ENCODE measurements at places on chromosomes 6 and 20.

DNA sequence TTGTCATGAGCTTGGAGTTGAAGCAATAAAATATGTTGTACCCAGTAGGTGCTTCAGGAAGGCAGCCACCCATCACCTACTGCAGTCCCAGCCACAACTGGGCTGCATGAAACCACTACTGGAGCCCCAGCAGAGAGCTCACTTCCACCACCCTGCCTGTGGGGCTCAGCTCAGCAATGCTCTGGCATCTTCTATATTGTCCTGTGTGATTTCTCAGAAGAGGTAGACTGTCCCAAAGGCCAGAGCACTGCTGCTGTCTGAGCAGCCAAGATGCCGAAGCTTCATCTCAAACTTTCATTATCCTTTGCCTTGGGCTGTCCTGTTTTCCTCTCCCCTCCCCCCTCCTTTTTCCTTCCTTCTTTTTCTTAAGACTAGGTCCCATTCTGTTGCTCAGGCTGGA lies 126.9 kb downstream of the DHX35 start:
- DNase-seq = no peak

DNA sequence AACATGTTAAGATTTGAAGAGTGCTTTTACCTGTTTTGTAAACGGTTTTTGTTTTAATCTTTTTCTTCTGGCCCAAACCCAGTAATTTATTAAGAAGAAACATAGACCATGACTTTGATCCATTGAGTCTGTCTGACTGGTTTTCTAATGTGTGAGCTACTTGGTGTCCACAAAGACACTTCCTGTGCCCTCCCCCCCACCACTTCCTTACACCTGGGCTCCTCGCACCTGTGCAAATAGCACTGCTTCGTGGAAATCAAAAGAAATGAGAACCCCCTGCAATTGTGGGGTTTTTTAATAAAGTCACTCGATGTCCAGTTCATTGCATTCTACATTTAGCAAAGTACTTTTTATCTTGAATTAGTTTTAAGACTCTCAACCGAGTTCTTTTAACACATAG lies 65.5 kb downstream of the SMOC2 start:
- no peak for DNase-seq

DNA sequence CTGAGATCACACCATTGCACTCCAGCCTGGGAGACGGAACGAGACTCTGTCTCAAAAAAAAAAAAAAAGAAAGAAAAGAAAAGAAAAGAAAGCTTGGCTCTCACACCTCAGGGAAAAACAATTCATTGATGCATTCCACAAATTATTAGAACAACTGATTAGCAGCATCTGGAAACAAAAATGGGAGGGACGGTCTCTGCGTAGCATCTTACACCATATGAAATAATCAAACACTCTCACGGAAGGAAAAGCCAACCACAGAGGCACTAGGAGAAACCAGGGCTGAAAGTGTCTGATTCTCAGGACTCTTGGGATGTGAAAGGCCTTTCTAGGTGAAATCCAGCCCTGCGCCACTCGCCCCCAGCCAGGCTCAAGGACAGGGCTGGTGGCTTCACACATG lies 2.3 kb upstream of the HELZ2 start:
- no peak for DNase-seq

DNA sequence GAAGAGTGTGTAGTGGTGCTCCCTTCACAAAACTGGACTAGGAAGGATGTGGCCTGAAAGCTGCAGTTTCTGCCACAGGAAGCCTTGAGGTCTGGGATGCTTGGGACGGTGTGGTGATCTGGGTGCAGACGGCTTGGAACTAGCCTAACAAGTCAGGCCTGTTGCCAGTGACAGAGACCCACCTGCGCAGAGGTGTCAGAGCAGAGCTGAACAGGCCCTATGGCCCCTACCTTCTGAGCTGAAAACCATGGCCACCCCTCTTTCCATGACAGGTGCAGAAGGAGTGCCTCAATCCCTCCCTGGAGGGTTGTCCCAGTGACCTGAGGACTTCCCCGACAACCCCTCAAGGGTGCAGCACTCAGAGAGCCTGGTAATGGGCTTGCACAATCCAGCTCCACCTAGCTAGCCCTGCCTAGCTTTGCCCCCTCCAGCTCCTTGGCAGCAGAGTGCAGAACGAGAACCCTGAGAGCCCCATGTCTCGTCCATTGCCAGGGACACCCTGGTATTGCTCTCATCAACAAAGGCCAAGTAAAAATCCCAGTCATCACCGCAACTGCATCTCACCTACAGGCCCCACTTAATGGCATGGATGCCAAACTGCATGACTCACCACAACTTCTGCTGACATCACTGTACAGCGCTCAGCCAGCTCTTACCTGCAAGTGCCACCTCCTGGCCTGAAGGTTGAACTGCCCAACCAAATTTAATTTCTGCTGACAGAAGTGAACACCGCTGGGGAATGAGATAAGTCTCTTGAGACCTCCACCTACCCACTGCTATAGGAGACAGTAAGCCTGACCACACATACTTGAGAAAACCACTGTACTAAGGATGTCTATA lies 563.1 kb downstream of the TFAP2A start:
- DNase-seq = no peak

DNA sequence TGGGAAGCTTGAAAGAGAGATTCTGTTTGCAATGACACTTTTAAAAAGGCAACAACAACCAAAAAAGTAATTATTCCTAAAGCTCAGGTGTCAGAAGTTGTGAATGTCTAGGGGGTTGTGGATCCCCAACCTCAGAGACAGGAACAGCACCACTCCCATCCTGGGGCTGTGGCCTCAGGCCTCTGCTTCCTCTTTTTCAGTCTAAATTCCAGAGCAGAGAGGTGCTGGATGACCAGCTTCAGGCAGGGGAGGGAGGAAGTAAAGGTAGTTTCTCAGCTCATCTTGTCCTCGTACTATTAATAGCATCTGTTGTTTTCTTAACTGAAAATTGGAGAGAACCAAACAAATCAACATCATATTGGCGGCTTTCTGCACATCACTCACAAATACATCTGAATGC lies 8.3 kb downstream of the NT5E start:
- no peak for DNase-seq

- DNase-seq = no peak
These were observed 523.4 kb upstream of the BTBD3 start for GRCh38 chr20:11394145-11394833.

DNA sequence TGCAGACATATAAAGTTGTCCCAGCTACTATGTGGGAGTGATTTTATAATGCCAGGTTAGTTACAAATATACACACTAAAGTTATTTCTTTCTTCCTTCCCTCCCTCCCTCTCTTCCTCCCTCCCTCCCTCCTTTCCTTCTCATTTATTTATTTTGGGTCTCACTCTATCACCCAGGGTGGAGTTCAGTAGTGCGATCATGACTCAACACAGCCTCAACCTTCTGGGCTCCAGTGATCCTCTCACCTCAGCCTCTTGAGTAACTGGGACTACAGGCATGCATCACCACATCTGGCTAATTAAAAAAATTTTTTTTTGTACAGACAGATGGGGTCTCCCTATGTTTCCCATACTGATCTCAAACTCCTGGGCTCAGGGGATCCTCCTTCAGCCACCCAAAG lies 59.2 kb downstream of the PHF20 start:
- DNase-seq = no peak

DNA sequence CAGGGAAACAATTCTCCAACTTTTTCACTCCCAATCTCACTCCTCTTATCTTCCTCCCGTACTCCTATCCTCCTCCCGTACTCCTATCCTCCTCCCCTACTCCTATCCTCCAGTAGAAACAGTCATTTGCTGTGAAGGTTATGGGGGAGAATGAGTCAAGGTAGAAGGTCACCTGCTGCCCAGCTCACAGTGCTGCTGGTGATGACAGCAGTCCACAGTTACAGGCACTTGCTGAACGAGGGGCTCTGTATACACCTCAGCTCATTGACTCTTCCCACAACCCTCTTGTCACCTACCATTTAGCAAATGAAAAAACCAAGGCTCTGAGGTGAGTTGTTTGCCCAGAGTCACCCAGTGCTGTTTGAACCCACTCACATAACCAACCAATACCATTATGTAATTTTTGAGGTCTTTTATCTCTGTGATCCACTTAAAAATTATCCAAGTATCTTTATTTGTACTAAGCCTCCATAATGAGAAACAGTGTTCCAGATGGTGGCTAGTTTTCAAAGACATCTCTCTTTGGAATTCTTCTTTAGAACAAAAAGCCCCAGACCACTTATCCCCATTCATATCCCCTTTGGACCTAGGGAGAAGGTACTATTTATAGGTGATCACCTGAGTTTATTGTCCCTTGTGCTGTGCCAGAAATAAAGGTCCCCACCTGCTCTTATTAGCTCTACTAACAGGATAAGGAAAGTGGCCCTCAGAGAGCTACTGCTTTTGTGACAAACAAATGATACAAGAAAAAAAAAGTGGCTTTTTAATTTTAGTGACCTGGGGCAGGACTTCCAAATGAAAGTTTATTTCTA lies 53.2 kb downstream of the PTPN1 start:
- no peak for DNase-seq

GRCh38 chr6:43992783-43993644 lies 134.2 kb downstream of the MRPL14 start:
- DNase-seq = peak; percentile 52

DNA sequence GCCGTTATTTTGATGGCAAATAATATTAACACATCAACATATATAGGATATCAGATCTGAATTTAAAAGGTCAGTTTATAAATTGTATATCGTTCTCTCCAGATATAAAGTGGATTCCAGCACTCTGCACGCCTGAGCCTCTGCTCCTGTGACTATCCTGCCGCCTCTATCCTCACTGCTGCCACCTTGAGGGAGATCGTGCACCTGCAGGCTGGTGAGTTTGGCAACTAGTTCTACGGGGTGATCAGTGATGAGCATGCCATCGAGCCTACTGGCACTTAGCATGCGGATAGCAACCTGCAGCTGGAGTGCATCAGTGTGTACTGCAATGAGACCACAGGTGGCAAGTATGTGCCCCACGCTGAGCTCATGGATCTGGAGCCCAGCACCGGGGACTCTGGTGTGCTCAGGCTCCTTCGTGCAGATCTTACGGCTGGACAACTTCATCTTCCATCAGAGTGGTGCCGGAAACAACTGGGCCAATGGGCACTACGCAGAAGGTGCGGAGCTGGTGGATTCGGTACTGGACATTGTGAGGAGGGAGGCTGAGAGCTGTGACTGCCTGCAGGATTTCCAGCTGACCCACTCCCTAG lies 84.9 kb downstream of the FBXO5 start:
- DNase-seq = peak; percentile 62

DNA sequence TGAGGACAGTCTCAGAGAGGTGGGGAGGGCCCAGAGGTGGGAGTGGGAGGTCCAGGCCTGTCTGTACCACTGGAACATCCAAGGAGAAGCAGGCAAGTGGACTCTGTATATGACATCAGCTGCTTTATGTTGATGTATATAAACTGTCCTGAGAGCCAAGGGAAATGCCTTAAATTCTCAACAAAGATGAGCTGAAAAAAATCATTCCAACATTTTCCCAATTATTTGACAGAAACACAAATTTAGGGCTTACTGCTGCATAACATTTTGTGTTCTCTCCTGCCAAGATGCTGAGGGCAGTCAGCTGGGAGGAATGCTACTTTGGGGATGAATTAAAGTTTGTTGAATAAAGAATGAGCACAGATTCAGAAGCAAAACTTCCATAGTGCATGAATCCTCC lies 52.8 kb downstream of the FOXC1 start:
- DNase-seq = no peak

DNA sequence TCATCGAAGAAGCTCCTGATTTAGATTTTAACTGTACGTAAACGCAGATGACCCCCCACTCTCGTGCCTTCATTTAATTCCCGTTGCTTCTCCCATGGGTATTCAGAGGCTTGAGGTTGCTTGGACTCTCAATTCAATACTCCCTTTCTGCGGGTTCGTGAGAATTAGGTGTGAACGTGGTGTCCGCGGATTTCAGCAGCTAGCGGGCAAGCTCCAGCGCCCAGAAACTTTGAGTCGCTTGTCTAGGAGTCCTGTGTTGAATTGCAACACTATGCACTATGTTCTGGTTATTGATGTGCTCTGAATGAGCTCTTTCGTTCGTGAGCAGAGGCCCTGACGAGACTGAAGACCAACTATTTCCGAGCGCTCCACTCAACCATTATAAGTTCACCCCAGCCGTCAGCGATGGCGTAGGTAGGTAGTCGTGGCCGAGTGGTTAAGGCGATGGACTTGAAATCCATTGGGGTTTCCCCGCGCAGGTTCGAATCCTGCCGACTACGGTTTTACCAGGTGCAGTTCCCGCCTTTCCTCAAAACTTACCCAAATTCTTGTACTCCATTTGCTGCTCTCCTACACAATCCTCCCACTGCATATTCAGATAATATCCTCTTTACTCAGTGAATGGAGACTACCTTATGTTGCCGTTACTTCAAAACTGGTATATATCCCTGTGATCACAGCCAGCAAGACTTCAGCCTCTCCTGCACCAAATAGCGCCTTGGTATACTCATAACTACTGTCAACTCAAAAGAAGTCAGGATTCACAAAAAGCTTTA lies 72.6 kb upstream of the ZNF184 start:
- DNase-seq = peak; percentile 23

- DNase-seq = peak; percentile 47
These were observed 1.0 kb downstream of the GMEB2 start for GRCh38 chr20:63625771-63626423.

DNA sequence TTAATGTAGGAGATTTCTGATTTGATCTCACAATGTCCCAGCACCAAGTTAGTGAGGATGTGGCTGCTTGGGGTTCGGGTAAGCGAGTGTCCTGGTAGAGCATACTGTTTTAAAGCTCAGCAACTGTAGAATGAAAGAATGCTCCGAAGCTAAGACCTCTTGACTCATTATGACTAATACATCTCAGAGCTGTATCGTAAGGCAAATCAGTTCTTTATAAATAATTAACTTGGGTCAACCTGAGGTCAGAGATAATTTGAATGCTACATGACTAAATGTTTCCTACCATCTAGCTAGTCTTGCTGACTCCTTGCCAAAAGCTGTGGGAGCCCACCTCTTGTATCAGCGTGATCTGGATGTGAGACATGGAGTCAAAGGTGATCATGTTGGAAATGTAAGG lies 128.8 kb upstream of the PDE7B start:
- no peak for DNase-seq

GRCh38 chr20:52168116-52168515 lies 23.5 kb downstream of the ZFP64 start:
- no peak for DNase-seq

GRCh38 chr6:134060491-134061106 lies 8.2 kb upstream of the SLC2A12 start:
- DNase-seq = no peak

GRCh38 chr6:16270178-16270794 lies 31.9 kb downstream of the GMPR start:
- no peak for DNase-seq

- DNase-seq = no peak
These were observed 280.3 kb upstream of the TCF21 start for GRCh38 chr6:133608620-133609019.

DNA sequence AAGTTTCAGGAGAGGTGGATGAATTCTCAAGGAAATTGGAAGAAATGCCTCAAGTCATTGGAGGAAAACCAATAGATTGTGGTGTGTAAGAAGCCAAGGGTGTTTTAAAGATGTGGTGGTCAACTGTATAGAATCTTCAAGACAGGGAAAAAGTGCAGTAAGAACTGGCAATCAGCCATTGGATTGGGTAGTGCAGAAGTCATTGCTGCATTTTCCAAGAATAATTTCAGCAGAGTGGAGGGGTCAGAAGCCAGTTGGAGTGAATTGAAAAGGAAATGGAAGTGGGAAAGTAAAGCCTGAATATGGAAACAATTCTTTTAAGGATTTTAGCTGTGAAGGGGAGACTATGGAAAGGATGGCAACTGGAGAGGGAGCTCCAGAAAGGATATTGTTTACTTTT lies 128.2 kb upstream of the TMEM170B start:
- DNase-seq = no peak

Data from right hindlimb (tissue), 1 donor.